Caki2 (cell line): ENCODE measurements at places on chromosomes 7 and 10. TPM values are rescaled to one million over a fixed set of nuclear protein-coding genes. Genes with fewer than 3 reads are reported as not detected.

DNA sequence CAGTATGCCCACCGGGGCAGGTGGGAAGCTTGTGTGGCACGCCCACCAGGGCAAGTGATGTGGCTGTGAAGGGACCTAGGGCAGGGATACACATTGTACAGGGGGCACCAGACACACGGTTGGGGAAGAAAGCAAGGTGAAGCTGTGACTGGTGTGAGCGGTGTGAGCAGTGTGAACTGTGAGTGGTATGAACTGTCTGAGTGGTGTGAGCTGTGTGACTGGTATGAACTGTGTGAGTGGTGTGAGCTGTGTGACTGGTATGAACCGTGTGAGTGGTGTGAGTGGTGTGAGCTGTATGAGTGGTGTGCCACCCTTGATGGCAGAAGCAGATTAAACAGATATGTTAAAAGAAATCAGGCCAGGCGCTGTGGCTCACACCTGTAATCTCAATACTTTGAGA lies 48.1 kb downstream of the DPYSL4 start:
- DNase-seq = no peak

DNA sequence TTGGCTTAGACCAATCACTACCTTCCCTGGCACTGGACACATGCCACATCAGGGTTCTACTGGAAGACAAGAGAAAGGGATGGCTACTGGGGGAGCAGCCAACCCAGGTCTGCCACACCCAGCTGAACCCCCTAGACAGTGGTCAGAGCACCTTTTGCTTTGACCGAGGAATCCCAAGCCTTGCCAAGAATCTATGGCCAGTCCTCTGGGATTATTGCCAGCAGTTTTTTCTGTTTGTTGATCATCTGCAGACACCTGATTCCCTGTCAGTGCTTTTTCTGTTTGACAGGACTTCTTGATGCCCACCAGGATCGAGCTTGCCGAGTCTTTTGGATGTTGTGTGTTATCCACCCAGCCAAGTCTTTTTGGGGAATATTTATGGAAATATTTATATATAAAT lies 476.2 kb upstream of the GALNT17 start:
- no peak for DNase-seq

- DNase-seq = peak; percentile 89
These were observed 51.1 kb downstream of the SVIL start for GRCh38 chr10:29583674-29584073.

The ARHGEF35 gene
- total RNA-seq = 3.1 and 4.8 TPM in 2 replicates

The STOX1 gene
- 0.68 TPM in 1 of 2 replicates, not detected in the other for total RNA-seq

The CFTR gene
- not detected in 2 replicates for total RNA-seq
